ENCODE measurements at places on chromosomes 5 and 9. TPM values are rescaled to one million over a fixed set of nuclear protein-coding genes. Genes with fewer than 3 reads are reported as not detected.

The ARL14EPL gene
- not detected for total RNA-seq

The SLC34A3 gene
- not detected for total RNA-seq

The HTR4 gene
- total RNA-seq = 0.54 TPM

The NME5 gene
- 14.7 TPM for total RNA-seq

The TAF1L gene
- not detected for total RNA-seq

The HAND1 gene
- total RNA-seq = not detected

The HMMR gene
- 6.1 TPM for total RNA-seq

The OBP2A gene
- not detected for total RNA-seq

The KCNIP1 gene
- 23.3 TPM for total RNA-seq

The OBP2B gene
- total RNA-seq = not detected

The OR1J2 gene
- total RNA-seq = not detected

The PCDH1 gene
- 27.4 TPM for total RNA-seq

The ANXA1 gene
- 17.8 TPM for total RNA-seq

The FBP2 gene
- not detected for total RNA-seq

The ZNF622 gene
- 15.8 TPM for total RNA-seq

The ENG gene
- total RNA-seq = 3.2 TPM

The SLC6A3 gene
- 0.18 TPM for total RNA-seq

The CER1 gene
- 1.2 TPM for total RNA-seq

The HTR1A gene
- total RNA-seq = 5.0 TPM

The DMRTA1 gene
- 0.91 TPM for total RNA-seq

The COL5A1 gene
- 27.7 TPM for total RNA-seq

The APBA1 gene
- total RNA-seq = 42.3 TPM

The ENC1 gene
- 410 TPM for total RNA-seq

The MXD3 gene
- total RNA-seq = 8.6 TPM

The ISOC1 gene
- 16.3 TPM for total RNA-seq

The GPR150 gene
- not detected for total RNA-seq

The RANBP3L gene
- total RNA-seq = 8.0 TPM

The FGF18 gene
- 0.36 TPM for total RNA-seq

The AK8 gene
- 1.3 TPM for total RNA-seq

The DOCK2 gene
- 5.8 TPM for total RNA-seq
